Activated T-cell treated with anti-CD3 and anti-CD28 coated beads for 1 hour (primary cell): ENCODE measurements at places on chromosomes 5 and 9.

- no peak for DNase-seq
These were observed 49.6 kb downstream of the DCP2 start for GRCh38 chr5:113026211-113026610.

DNA sequence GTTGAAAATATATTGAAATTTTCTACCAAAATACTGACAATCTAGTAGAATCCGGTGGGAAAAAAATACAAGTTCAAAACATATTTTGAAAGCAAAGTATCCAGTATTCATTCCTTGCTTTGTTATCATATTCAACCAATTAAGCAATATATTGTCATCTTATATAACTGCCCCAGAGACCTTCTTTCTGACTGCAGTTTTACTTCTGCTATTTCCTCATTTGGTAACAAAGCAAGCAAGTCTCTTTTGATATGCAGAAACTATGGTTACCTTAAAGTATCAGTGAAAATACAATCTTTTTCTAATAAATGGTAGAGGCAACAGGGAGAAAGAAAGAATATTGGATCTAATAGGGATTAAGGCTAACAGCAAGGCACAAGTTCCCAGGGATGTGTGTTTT is 663.7 kb upstream of the MEF2C start:
- no peak for DNase-seq

DNA sequence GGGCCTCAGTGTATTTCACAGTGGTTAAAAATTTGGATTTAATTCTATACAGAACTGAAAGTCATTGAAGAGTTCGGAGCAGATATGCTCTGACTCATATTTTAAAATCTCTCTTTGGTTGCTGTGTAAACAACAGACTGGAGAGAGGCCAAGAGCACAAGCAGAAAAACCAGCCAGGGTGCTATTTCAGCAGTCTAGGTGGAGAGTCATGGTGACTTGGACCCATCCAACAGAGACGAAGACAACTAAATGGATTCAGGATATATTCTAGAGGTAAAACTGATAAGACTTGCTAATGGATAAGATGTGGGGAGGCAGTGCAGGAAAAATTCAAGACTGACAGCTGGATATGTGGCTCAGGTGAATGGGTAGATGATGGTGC is 168.9 kb downstream of the MAPKAP1 start:
- no peak for DNase-seq

DNA sequence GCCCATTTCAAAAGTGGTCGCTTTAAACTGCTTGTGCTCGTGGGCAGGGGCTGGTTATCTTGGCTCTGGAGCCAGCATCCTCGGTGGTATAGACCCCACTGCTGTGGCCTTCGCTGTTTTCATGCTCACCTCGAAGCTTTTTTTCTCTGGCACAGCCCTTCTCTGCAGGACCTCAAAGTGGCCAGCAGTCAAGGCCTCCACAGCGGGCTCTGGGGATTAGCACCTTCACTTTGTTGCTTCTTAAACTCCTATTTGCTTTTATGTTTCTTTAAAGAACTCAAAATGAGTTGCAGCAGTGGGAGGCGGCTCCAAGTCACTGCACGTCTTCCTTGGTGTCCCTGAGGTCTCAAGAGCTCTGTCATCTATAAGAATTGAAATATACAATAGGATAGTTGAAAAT is 165.1 kb downstream of the CACNA1B start:
- no peak for DNase-seq
